Smooth muscle cell of trachea (primary cell): ENCODE measurements at places on chromosomes 6 and 20. TPM values are rescaled to one million over a fixed set of nuclear protein-coding genes. Genes with fewer than 3 reads are reported as not detected.

The STMND1 gene
- not detected in 2 replicates for total RNA-seq

The FAXC gene
- total RNA-seq = 0.66 and 1.3 TPM in 2 replicates

The EPHA7 gene
- 0.29 TPM in 1 of 2 replicates, not detected in the other for total RNA-seq

The SNAP25 gene
- 9.6 and 19.5 TPM in 2 replicates for total RNA-seq

The ARFGEF3 gene
- 0.17 and 0.44 TPM in 2 replicates for total RNA-seq
